ENCODE measurements at places on chromosomes 11 and 22. TPM values are rescaled to one million over a fixed set of nuclear protein-coding genes. Genes with fewer than 3 reads are reported as not detected.

SERHL2 gene
- 9.0 TPM for total RNA-seq

ANO1 gene
- total RNA-seq, result 0.09 TPM

OR4C3 gene
- total RNA-seq, result not detected

GGT5 gene
- 1.2 TPM for total RNA-seq

LYVE1 gene
- not detected for total RNA-seq

TSPAN32 gene
- 0.47 TPM for total RNA-seq

MMP11 gene
- 5.0 TPM for total RNA-seq

MDK gene
- 23.0 TPM for total RNA-seq

All from bronchial smooth muscle cell (primary cell).